T-helper 17 cell (primary cell): ENCODE measurements at places on chromosomes 11 and 22. TPM values are rescaled to one million over a fixed set of nuclear protein-coding genes. Genes with fewer than 3 reads are reported as not detected.

DNA sequence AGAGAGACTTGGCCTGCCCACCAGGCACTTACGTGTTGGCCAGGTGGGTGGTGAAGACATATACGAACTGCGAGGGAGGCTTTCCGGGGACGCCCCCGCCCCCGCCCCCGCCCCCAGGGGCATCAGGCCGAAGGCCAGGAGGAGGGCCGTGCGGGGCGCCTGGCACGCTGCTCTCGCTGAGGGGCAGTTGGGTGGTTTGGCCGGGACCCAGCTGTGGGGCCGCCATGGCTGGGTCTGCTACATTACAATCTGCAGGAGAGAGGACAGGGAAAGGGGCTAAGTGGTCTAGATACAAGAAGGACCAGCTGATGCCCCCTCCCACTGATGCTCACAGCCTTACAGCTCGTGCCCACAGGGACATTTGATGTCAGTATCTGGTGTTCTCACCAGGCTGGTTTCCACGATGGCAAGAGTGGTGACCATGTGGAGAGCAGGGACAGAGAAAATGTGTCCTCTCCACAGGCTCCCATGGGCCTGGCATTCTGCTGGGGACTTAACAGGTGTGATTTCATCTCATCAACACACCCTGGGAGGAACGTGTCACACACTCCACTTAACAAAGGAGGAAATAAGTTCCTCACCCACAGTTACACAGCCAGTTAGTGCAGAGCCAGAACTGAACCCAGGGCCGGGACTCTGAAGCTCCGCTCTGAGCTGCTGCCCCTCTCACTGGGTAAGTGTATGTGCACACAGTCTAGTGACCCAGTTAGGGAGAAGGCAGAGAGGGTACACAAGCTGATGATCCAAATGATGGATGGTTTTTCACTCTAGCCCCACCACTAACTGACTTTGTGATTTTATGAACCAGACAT is 19.7 kb downstream of the CXCR5 start:
- no peak for DNase-seq

DNA sequence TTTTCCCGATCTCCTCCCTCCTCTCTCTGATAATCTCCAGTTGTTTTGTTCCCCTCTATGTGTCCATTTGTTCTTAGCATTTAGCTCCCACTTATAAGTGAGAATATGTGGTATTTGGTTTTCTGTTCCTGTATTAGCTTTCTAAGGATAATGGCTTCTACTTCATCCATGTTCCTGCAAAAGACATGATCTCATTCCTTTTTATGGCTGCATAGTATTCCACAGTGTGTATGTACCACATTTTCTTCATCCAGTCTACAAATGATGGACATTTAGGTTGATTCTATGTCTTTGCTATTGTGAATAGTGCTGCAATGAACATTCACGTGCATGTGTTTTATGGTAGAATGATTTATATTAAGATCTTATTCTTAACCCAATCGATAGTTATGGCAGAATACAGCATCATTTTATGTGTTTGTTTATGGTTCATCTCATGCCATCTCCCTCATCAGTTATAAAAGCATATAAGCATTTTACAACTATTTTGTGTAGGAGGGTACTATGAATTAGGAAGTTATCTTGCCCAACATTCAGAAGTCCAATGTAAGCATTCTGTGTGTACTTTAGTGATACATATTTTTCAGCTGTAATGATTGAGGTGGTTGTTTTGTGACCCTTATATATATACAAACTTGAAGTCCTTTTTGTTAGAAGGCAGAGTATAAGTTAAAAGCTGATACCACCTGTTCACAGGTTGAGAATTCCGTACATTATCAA is 3.2 kb downstream of the MS4A3 start:
- DNase-seq, result no peak

GRCh38 chr11:43508511-43508918 is 149.8 kb downstream of the TTC17 start:
- DNase-seq, result no peak

Gene CCDC15
- 0.91 TPM for total RNA-seq

- DNase-seq, result no peak
Measured at GRCh38 chr22:44362249-44363012, 49.7 kb upstream of the SHISAL1 start.

DNA sequence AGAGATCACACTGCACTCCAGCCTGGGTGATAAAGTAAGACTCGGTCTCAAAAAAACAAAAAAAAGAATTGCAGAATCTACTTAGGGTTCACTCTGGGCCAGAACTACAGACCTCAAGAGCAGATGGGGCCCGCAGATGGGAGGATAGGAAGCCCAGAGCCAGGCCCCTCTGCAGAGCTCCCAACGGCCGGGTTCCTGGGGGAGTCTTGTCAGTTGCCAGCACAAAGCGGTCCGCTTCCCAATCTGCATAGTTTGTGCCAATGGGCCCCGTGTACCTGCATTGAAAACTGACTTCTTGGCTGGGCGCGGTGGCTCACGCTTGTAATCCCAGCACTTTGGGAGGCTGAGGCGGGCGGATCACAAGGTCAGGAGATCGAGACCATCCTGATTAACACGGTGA is 1.7 kb upstream of the CHID1 start:
- DNase-seq, result no peak

DNA sequence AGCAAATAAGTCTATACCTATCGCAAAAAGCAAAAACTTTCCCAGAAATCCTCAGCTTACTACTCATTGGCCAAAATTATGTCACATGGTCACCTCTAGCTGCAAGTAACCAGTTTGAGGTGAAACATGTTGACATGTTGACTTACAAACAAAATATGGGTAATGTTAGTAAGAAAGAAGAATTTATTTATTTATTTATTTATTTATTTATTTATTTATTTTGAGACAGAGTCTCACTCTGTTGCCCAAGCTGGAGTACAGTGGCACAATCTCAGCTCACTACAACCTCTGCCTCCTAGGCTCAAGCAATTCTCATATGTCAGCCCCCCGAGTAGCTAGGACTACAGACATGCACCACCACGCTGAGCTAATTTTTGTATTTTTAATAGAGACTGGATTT is 5.4 kb upstream of the SLC35C1 start:
- DNase-seq, result no peak

DNA sequence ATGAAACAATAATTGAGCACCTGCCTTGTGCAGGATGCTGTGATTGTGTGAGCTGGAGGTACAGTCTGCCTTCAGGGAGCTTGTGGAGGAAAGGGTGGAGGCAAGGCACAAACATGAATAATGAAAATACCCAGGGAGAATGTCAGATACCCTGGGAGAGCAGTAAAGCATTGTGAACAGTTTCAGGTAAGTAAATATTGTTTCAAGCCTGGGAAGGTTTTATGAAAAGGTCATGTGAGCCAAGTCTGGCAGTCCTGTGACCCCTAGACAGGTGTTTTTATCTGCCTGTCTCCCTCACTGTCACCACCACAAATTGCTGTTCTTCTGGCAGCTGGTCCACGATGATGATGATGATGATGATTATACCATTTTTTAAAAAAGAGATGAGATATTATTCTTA is 32.0 kb downstream of the SPECC1L start:
- no peak for DNase-seq

- DNase-seq, result no peak
Measured at GRCh38 chr11:119341222-119342022, 739 bp upstream of the C1QTNF5 start.

Gene SLC22A6
- total RNA-seq, result not detected

Gene PHF21A
- total RNA-seq, result 105 TPM

DNA sequence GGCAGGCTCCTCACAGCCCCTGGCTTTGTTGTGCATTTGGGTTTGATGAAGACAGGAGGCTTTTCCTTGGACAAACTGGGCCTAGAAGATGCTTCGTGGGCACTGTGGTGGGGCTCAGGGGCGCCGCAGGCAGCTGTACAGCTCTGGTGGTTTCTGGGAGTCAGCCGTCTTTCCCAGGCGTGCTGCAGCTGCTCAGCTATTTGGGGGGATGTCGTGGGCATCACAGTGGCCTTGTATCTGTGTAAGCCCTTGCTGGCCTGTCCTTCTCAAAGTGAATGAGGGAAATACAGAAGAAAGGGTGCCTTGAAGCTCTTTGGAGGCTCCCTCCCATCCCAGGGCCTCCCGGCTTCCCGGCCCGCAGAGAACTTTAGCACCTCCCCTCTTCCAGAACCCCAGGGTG is 89.5 kb downstream of the TBC1D22A start:
- DNase-seq, result no peak

- no peak for DNase-seq
Measured at GRCh38 chr22:41709341-41709740, 10.0 kb downstream of the MEI1 start.

DNA sequence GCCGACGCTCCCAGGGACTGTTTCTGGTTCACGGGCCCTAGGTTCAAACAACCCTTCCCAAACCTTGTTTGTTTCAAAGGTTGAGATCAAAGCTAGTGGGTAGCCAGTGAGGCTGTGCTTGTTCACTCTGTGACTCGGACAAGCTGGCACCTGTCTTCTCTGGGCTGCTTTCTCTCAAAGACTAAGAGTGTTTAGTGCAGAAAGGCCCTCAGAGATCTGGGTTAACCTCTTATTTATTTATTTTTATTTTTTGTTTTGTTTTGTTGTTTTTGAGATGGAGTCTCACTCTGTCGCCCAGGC is 13.0 kb upstream of the MALAT1 start:
- DNase-seq, result no peak

DNA sequence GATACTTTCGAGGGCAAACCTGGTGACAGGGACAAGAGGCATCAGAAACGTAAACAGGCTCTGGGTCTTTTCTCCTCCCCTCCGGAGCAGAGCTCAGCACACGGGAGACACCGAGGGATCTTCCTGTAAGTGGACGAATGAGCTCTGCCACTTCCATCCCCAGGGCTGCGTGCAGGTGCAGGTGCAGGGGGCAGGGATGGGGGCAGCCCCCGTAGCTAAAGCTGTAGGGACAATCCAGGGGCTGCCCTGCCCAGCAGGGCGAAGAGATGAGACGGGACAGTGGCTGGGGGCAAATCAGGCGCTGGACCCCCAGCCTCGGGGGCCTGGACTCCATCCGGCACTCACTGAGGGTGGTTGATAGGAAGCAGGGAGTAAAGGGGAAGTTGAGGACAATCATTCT is 505.4 kb downstream of the BRD1 start:
- no peak for DNase-seq

GRCh38 chr22:42719133-42719532 is 1.5 kb downstream of the A4GALT start:
- no peak for DNase-seq

- DNase-seq, result no peak
Measured at GRCh38 chr11:9755561-9756185, 91.8 kb downstream of the SWAP70 start.

Gene OSBP2
- 9.4 TPM for total RNA-seq

GRCh38 chr11:128335729-128336128 is 251.6 kb downstream of the ETS1 start:
- no peak for DNase-seq

DNA sequence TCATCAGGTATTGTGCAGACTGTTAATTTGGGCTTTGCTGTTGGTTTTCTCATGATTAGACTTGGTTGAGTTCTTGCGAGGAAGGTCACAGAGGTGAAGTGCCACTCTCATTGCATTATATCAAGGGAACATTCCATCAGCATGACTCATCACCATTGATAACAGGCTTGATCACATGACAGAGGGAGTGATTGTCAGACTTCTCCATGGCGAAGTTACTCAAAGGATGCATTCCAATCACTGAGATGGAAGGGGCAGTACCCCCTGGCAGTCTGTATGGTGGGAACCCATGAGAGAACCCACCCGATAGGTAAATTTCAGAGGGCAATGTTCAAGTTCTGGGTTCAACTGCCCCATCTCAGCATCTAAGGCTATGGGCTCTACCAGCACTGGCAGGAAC is 19.4 kb upstream of the P2RY2 start:
- no peak for DNase-seq

DNA sequence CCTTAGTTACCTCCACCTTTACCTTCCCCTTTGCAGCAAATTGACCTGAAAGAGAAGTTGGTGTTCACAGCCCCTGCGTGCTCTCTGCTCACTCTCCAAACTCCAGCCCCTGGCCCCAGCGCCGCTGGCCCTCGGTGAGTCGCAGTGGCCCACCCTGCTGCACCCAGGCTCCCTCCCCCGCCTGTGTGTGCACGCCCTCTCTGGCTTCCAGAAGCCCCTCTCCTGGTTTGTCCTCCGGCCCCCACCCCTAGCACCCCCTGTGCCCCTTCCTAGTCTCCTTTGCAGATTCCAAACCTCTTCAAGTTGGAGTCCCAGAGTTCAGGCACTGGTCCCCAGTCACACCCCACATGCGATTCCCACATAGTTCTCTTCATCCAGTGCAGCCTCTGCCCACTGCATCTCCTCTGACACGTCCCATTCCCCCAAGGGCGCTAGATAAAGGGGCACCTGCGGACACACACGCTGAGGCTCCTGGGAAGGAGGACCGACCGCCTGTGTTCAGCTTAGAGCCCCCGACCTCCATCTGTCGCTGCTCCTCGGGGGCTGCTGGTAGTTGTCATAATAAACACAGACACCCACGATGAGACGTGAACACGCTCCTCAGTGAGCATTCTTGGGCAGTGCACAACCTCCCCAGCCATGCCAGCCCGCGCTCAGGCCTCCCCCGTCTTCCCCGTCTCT is 1.5 kb upstream of the PHRF1 start:
- DNase-seq, result no peak

DNA sequence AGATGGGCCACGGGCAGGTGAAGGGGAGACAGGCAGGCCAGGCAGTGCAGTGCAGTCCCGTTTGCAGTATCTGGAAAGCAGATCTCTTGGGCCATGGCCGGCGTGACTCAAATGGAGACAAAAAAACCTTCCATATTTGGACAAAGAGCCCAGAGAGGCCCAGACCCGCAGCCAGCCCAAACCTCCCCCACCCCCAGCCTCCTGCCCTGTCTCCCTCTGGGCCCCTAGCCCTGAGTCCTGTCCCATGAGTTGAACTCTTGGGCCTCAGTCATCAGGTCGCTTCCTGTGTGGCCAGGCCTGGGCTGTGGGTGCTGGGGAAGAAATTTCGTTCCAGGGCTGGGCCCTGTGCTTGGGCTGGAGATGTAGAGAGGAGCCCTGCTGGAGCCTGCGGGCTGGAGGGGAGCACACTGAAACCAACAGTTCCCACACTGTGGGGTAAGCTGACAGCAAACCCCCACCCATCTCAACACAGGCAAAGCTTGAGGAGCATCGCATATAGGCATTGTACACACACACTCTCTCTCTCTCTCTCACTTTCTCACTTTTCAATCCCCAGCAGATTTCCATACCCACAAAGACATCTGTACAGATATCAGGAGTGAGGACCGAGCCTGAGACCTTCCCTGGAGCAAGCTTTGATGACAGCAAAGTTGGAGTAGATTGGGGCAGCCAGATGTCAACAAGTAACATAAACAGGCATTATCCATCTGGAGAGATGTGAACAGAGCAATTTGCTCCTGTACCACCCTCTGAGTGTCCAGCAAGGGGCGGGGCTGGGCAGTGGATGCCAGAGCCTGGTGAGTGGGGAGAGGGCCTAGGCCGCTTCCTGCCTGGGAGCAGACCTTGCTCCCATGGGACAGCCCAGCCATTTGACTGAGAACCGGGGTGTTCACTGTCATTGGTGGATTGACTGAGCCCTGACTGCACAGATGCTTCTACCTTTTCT is 17.2 kb downstream of the ARHGEF17 start:
- DNase-seq, result no peak

- no peak for DNase-seq
Measured at GRCh38 chr11:95700471-95700817, 89.1 kb downstream of the FAM76B start.
